ENCODE measurements at places on chromosomes 6 and 20. TPM values are rescaled to one million over a fixed set of nuclear protein-coding genes. Genes with fewer than 3 reads are reported as not detected.

Gene JAG1
- total RNA-seq: 93.1 TPM

Gene OARD1
- 6.2 TPM for total RNA-seq

DNA sequence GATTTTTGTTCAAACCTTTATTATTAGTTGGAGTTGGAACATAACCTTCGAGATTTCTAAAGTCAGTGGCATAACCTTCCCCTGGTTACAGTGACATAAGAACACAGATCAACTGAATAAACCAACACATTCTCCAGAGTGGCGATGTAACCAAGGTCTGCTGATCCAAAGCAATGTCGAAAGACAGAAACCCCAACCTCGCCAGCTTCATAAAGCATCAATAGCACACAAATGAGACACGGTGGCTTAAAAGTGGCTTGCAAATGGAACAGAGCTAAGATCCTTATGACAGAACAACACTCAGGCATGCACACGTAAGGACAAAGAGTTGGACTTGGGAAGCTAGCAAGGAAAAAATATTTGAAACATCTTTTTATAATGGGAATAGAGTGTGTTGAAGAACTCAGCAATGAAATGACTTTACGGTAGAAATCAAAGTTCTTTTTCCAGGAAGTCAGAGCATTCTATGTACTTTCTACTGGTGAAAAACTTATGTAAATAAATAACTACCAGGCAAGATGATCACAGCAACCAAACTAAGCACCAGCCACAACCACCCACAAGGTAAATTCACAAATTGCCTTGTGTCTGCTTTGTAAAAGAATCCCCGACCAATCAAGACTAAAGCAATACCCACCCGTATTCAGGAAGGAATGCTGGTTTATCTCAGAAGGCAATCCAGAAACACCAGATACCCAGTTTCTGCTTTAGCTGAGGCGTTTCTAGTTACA is 61.0 kb upstream of the NHSL1 start:
- DNase-seq: no peak

DNA sequence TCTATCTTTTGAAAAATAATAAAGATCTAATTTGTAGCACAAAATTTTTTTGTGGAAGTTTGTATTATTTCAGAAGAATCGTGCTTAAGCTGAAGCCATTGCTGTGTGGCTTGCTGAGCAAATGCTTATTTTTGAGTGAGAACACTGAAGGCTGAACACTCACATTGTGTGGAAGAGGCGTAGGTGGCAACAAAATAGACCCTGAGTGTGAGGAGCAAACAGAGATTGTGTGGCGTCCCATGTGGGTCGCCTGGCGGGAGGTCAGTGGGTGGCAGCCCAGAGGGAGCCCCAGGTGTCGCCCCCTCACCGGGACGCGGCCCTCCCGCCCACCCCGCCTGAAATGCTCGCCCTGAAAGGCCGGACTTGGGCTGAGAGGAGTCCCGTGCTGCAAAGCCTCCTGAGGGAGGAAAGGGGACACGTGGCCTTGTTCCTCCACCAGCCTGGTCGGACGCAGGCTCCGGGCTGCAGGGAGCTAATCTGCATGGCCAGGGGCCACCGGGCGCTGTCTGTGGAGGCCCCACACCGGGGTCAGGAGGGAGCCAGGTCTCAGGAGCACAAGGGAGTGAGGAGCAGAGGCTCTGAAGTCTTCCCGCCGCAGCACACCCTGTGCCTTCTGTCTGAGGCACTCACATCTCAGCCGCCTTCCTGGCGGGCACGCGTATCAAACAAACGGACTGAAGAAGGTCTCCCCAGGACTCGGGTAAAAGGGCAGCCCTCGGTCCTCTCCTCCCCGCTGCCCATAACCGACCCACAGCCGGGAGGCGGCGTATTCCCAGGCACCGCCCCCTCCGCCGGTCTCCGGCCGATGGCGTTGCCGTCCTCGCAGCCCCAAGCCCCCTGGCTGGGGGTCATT is 15.9 kb downstream of the DDO start:
- DNase-seq: no peak

Gene CST2
- total RNA-seq: not detected

DNA sequence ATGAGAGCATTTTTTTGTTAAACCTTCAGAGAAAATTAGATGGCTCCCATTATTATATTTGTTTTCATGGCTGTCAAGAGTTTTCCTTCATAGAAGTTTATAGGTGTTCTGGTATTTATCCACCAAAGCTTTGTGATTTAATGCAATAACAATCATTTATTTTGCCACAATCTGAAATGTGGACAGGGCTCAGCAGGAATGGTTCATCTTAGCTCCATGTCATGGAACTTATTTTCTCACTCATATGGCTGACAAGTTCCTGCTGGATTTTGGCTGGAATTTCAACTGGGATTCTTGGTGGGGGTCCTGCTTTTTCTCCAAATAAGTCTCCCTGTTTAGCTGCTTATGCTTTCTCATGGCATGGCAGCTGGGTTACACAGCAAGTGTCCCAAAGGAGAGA is 876.7 kb downstream of the QKI start:
- no peak for DNase-seq

GRCh38 chr6:6287415-6287814 is 33.0 kb downstream of the F13A1 start:
- no peak for DNase-seq

Gene VPS16
- total RNA-seq: 43.8 TPM

- DNase-seq: no peak
Observed at GRCh38 chr20:39164642-39165041, 202.5 kb downstream of the DHX35 start.

All from pulmonary artery endothelial cell (primary cell).